Kidney glomerular epithelial cell (primary cell): ENCODE measurements at places on chromosomes 6 and 20.

DNA sequence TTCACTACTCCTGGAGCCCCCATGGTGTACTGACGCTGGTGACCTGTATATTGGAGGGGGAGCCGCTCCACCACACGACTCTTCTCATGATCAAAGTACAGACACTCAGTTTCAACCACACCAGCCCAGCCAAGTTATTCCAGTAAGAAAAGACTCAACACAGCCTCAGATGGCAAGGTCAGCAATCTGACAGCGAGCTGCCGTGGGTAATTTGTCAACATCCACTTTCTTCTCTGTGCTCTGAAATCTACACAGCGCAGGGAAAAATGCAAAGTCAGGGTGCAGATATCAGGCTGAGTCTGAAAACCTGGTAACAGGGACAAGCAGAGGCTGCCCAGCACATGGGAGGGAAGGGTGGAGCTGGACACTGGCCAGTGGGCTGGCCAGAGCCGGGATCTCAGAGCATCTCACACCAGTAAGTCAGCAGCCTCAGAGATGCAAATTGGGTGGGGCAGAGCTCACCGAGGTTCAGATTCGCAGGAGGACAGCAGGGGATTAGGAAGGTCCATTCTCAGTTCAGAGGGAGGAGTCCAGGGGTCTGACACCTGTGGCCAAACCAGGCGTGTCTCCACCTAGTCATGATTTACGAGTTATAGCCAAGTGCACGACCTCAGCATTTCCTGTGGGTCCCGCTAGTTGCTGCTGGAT, 44.5 kb upstream of the RPS6KA2 start:
- DNase-seq, result no peak

DNA sequence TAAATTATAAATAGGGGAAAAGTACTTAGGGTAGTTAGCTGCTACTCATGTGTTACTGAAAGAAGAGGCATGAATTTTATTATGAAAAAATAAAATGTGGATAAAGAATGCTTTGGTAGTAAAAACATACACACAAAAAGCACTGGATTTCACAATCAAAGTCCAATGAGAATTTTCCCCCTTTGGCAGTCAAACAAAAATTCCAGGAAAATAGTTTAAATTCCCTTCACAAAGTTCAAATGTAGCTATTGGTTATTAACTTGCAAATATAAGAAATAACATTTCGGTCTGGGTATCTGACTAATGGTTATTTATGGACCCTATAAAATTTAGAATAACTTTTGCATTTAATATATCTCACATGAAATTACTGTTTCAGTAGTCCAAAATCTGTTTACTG, 210.4 kb downstream of the FOXC1 start:
- DNase-seq, result peak; percentile 20

GRCh38 chr6:157689875-157690274, 133.2 kb upstream of the SNX9 start:
- DNase-seq, result no peak

DNA sequence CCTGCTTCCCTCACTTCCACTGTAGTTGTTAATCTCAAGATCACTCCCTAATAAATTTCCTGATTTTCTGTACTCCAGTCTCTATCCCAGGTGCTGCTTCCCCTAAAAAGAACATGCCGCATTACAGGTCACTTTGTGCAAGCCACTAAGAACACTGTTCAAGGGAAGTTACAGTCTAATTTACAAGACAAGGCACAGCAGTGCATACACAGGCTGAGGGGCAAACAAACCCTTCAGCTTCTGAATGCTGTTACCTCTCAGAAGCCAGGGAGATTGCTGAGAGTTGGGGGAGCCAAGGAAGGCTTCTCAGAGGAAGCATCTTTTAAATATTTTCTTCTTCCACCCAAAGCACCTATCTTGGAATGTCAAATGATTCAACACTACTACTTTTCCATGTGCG, 445.3 kb upstream of the FLRT3 start:
- no peak for DNase-seq

DNA sequence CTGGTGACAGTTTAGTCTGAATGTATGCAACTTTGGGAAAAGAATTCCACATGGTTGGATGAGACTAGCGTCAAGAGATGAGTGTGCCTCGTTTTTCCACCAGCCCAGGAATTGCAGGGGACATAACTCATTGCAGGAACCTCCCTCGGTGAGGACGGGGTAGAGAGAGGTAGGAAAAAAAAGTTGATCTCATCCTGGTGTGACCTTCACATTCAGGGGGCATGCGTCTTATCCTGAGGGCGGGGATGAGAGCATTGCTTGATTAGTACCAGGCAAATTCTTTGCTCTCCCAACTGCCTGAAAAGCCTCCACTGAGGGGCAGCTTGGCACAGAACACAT, 11.8 kb downstream of the TLDC2 start:
- DNase-seq, result peak; percentile 16

- no peak for DNase-seq
These were observed 105.5 kb downstream of the JPH2 start for GRCh38 chr20:44081476-44081875.

GRCh38 chr6:146153040-146153758, 124.3 kb downstream of the GRM1 start:
- no peak for DNase-seq

GRCh38 chr20:9510911-9511310, 3.5 kb upstream of the LAMP5 start:
- no peak for DNase-seq

DNA sequence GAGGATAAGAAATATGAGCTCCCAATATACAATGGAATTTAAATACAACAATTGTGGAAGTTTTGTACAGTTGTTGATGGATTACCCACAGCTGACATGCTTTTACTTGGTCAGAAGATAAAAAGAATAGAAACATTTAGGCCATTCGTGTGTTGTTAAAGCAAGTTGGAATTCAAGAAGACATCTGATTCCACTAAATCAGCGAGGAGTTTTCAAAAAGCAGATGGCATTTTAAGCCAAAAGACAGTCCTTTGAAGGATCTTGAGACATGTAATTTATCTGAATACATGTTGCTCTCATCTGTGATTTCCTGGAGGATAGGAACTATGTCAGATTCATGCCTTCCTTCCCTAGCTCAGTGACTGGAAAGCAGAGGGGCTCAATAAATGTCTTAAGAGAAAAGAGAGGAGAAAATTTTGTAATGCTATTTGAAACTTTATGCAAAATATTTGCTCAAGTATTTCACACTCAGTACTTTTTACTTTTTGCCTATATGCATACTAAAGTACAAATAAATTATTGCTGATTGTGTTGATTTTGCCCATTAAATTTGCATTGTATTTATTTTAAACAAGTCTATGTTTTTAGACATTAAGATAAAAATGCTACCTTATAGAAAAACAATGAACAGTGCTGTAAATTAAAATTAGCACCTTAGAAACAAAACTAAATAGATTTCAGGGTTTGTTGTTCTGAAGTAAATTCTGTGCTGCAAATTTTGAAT, 733.8 kb upstream of the FLRT3 start:
- no peak for DNase-seq

DNA sequence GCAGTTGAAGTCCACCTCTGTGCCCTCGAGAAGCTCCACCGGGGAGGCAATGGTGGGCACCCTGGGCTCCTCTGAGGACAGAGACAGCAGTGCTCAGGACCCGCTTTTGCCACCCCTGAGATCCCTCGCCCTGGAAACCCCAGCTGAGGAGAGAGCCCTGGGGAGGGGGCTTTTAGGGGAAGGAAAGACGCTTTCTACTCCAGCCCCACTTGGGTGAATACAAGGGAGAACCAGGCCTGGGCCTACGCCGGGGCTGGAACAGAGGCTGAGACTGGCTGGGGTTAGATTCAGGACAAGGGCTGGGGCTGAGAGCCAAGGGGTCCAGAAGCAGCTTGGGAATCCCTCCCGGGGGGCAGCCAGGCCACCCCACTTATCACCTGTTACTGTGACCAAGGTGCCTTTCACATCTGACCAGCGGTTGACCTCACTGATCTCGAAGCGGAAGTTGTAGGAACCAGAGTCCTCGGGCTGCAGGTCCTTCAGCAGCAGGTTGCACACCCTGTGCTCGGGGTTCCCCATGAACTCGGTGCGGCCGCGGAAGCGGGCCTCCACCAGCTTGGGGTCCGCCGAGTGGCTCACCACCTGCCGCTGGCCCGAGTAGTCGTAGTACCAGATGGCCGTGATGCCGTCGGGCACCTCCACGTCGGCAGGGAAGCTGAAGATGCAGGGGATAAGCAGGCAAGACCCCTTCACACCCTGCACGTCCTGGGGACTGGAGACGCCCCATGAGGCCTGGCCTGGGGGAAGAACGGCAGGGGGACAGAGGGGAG, 6.2 kb downstream of the SIGLEC1 start:
- no peak for DNase-seq

DNA sequence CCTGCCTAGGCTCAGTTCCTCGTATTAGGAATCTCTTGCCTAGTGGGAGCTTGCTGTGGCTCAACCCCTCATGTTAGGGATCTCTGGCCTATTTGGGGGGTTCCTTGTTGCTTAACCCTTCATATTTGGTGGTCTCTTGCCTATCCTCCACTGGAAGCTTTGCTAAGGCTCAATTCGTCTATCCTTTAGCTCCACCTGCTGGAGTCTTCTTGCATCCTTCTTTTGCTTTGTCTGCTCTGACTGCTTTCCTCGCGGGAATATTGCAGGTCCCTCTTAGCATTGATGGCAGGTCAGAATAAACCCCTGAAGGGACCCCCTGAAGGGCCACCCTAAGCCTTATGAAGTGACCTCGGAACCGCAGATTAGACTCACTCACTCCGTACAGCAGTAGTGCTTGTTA, 203.0 kb upstream of the TBX18 start:
- peak; percentile 12 for DNase-seq
